Progenitor cell of endocrine pancreas (in vitro differentiated cells): ENCODE measurements at places on chromosomes 4 and X.
A peak's percentile ranks its signal among the peaks of the same experiment; 100 is the strongest.

DNA sequence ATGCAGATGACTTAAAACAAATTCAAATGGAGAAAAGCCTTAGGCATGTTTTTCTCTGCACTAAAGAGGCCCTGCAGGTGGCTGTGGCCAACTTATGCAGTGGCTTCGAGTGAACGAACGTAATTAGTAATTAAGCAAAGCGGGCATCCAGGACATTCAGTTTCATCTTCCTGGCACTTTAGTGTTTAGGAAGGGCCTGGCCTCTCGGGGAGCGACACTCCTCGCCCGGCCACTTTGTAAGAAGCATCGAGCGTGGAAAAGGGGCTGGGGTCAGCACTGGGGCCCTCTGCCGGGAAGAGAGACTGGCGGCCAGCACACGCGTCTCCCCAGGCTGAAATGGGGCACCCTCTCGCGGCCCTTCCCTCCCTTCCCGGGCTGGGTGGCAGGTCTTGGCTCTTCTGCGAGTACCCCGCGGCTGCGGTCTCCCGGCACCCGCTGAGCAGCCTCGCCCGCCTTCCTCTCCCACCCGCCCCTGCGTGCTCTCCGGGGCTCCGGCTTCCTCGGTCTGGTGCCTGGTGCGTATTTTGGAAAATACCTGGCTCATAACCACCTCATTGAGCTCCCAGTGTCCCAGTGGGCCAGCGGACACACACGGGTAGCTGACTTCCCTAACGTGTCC is 677 bp upstream of the CYP4V2 start:
- peak; percentile 26 for DNase-seq

GRCh38 chr4:81912376-81913030 is 440.8 kb upstream of the RASGEF1B start:
- no peak for DNase-seq

- DNase-seq: no peak
These were observed 96.4 kb upstream of the HS3ST1 start for GRCh38 chr4:11525085-11525484.

GRCh38 chr4:96379524-96379923 is 539.6 kb downstream of the PDHA2 start:
- no peak for DNase-seq
